Activated CD4-positive, alpha-beta T cell treated with anti-CD3 and anti-CD28 coated beads, Interleukin-2, Interleukin-4, amounts not matched to agents 100 ng/mL and 50 ng/mL, durations not matched to agents 16 hours and 8 hours (primary cell): ENCODE measurements at places on chromosomes 5 and 9.

DNA sequence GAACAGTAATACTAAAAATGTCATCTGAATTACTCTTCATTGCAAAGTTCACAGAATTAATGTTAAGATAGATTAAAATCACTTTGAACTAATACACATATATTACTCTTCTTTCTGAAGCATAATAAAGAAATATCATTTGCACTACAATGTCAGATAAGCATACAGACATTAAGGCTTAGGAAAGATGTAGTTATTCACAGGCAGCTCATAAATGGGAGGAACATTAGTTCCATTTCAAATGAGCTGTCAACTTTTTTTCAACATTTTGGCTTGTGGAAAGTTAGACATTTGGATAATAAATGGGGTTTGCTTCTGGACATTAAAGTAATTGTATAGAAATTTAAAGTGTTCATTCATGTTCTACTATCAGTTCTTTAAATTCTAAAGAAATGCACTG lies 6.3 kb downstream of the FGF10 start:
- no peak for DNase-seq

DNA sequence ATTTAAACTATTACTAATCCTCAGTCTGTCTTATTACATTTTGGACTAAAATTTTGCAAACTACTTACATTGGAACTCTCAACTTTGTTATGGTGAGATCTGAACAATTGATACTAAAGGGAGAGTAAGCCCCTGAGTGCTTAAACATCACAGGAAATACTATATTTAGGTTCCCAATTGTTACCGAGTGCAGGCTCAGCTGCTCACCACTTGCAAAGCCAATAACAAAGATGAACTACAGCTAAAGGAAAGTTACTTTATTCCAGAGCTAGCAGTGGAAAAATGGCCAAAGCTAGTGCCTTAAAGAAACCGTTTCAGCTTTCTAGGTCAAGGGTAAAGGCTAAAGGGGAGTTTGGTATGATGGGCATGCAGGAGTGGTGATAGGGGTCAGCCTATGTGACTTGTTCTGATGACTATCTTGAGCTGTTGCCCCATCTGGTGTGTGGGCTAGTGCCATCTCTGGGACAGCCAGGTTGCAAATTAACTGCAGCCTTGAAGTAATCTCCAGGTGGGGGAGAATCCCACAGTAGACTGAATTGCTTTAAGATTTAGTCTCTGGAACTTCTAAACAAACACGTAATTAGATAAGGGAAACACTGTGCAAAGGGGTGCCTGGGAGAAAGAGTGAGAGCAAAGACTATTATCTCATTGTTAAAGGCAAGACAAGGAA lies 7.8 kb upstream of the NDUFB6 start:
- no peak for DNase-seq

- no peak for DNase-seq
These were observed 116.1 kb downstream of the KDM4C start for GRCh38 chr9:6873857-6874256.

DNA sequence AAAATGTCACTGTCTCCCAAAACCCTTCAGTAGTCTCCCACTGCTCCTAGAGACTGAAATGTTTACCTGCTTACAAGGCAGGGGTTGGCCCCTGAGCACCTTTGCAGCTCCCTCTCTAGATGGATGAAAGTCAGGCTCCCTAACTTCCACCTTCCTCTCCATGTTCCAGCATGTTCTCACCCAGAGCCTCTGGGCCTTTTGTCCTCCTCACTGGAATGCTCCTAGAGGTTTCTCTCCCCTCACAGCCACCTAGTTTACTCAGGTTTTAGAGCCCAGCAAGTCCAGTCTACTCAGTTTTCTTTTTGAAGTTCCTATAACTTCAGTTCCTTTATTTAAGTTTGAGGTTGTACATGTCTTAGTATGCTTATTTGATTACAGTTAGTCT lies 815 bp upstream of the URM1 start:
- no peak for DNase-seq

- no peak for DNase-seq
These were observed 13.2 kb downstream of the ZFAND5 start for GRCh38 chr9:72351538-72352453.

DNA sequence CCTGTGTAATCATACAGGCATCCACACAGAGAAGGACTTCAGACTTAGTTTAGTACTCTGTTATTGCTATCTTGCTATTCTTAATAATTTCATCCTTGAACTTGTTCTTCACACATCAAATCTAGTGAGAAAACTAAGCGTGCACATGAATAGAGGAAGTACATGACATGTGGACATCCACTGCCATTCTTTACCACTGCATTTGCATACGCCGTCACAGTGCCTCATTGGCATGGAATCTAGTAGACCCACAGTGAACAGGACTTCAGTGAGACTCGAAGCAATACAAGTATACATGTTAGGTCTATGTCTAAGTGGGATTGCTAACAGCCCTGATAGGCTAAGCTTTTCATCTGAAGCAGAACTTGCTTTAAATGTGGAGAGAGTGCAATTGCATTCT lies 592.1 kb downstream of the TLE4 start:
- DNase-seq = no peak

- DNase-seq = no peak
These were observed 43.7 kb downstream of the ZNF366 start for GRCh38 chr5:72463449-72464052.
